ENCODE measurements at places on chromosomes 12 and 14.

DNA sequence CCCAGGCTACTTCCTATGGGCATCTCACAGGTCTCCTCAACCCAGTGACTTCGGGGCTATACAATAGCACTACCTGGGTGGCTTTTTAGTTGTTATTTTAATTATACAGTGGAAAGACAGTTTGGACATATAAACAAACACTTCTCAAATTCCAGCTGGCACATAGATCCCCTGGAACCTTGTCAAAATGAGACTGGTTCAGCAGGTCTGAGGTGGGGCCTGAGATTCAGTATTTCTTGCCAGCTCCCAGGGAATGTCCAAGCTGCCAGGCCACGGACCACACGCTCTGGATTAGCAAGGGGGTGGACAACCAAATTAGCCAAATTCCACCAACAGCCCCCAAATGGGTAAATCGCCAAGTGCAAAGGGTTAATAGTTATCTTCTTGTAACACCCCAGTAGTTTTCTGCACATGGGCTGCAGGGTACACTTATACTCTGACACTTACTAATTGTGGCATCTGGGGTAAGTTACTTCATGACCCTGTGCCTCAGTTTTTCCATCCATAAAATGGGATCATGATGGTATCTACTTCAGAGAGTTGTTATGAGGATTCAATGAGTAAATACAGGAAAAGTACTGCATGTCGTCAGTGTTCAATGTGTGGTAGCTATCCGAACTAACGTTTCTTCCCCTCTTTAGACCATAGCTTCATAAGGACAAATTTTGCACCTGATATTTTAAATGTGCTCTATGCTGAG is 789.4 kb upstream of the TBX3 start:
- DNase-seq = no peak

DNA sequence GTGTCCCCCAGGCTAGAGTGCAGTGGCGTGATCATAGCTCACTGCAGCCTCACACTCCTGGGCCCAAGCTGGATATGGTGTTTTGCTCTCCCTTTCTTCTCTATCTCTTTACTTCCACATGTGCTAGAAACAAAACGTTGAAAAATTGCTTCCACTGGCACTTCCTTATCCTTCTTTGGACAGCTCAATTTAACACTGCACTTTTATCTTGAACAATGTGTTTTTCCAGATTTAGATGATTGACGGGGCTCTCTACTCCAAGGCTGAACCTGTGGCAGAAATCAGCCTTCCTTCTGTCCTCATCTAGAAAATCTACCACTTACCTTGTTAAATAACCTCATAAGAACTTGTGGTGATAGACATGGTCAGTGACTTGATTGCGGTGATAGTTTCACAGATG is 165.1 kb downstream of the DAD1 start:
- DNase-seq = no peak

- no peak for DNase-seq
Measured at GRCh38 chr12:115440438-115440837, 756.5 kb upstream of the TBX3 start.

GRCh38 chr14:32023540-32023939 is 53.6 kb upstream of the ARHGAP5 start:
- no peak for DNase-seq

GRCh38 chr14:104131968-104132732 is 6.2 kb upstream of the KIF26A start:
- no peak for DNase-seq

GRCh38 chr14:106436310-106436905 is 910.0 kb downstream of the TMEM121 start:
- DNase-seq = no peak

DNA sequence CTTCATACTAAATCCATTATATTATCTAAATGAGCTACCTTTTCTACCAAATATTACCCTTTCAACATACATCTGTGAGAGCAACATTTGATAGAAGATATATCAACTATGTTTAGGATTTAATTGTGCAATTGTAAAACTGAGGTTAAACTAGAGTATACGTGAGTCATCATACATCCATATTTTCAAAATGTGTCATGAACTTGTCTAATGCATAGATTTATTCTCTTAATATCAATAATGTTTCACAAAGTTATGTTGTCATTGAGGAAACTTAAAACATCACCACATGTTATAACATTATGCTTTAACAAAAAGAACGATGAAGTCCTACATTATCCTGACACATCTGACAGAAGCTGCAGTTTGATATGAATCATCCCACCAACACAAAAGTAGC is 645.5 kb upstream of the NOVA1 start:
- no peak for DNase-seq

GRCh38 chr14:81315341-81315740 is 84.8 kb downstream of the STON2 start:
- no peak for DNase-seq

DNA sequence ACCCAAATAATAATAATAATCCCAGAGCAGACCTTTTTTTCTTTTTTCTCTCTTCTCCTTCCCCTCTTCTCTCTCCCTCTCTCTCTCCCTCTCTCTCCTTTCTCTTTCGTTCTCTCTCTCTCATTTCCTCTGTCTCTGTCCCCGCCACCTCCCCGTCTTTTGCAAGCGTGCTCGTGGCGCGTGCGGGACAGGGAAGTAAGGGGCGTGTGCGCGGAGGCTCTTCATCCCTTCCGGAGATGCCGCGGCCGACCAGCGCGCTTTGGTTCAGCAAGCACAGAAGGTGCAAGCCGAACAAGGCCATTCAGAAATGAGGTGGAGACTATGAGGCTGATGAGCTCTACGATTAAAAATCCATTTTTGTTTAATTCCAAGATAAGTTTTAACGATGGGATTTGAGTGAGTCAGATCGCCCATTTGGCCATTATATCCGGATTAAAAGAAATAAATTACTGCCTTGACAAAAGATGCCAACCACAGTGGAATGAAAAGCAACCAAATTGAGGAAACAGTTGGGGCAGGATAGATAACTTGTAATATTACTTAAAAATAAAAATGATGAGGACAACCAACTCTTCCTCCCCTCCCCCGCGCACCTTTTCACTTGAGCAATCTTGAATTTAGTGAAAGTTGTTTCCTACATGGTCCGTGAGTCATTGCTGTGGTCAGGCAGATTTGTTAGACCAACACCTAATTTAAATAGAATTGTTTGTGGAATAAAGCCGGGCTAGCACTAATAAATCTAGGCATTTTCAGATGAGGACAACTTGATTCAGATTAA is 1.2 kb upstream of the AMIGO2 start:
- DNase-seq = no peak

DNA sequence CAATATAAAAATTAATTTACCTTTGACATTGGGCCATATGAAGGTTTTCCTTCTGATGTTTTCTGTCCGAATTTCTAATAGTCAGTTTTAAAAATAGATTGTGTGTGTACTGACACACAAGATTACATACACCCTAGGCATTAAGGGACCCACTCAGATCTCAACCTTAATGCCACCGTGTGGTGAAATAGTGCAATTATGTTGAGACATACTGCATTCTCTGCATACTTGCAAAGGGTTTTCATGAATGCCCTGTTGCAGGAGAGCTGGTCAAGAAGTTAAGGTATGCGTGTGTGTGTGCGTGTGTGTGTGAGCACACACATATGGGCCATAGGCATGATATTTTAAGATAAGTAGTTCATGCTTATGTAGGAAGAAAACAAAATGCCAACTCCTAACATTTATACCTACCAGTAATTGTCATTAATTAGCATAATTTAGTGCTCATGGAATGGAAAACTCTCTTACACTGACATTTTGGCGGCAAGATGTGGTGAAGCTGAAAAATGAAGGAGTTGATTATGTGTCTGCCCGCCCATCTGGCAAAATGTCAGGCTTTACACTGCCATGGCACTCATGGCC is 58.8 kb downstream of the PIK3C2G start:
- no peak for DNase-seq

DNA sequence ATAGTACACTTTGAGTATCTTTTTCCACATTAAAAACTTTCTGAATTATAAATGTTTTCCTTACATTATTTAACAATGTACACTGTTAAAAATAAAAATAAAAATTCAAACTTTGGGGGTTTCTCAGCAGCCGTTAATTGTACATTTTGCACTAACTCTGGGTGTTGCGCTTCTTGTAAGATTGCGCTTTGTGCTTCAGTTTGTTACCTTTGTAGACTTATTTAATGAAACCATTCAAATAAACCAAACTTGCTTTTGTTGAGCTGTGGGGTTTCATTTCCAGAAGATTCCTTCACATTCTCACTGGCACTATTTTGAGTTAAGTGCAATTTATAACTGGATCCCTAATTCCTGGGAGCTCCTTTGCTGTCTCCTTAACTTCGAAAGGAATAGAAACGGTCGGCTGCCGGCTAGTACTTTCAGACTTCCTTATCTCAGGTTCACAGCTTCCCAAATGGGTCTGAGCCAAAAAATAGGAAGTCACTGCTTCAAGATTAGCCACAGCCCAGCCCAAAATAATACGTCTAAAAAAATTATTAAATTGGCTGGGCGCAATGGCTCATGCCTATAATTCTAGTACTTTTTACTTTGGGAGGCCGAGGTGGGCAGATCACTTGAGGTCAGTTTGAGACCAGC is 38.2 kb downstream of the RAD52 start:
- DNase-seq = no peak

- no peak for DNase-seq
Measured at GRCh38 chr14:59245809-59246295, 57.4 kb downstream of the DAAM1 start.

DNA sequence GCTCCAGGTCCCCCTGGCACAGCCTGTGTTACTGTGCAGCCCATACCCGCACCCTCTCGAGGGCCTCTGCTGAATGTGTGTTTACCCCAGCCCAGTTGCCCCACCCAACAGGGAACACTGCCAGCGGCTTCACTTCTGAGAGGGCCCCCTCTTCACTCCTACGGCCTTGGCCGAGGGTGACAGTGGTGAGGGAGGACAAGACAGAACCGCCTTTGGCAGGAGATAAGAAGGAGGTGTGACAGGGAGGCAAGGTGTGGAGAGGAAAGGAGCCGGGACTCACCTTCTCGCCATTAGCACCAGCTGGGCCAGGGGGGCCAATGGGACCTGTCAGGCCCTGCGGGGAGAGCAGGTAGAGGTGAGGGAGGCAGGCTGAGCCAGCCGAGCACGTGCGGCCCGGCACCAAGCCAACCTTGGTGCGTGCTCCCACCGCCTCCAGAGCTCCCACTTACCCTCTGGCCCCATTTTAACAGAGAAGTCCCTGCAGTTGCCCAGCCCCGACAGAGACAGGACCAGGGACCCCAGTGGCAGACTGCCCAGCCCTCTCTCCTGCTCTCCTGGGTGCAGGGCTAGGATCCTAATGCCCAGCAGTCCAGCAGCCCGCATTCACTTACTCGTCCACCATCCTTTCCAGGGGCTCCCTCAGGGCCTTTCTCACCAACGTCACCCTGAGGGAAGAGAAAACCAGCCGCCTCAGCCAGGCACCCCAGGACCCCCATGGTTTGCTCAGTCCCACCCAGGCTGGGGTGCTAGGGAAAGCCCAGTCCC is 18.3 kb downstream of the TMEM106C start:
- DNase-seq = no peak

All from coronary artery (tissue), 2 donors.